ENCODE measurements at places on chromosomes 6 and 20. TPM values are rescaled to one million over a fixed set of nuclear protein-coding genes. Genes with fewer than 3 reads are reported as not detected.

Gene C6orf163
- total RNA-seq: 3.8 TPM

DNA sequence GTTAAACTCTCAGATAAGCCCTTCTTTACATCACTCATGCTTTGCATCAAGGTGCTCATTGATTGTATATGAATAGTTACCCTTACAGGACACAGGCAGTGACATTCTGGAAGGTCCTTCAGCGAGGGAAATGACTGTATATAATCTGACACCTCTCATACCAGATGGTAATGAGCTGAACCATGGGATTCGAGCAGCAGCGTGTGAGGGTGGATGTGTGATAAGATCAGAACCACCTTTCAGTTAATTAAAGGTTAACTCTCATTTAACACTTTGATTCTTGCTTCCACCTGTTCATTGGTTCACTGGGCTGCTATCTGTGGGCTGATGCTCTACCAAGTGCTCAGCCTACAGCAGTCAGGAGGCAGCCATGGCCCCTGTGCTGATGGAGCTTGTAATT, 24.2 kb downstream of the NEDD9 start:
- no peaks in the 10 kb centered on the region for H3K27me3 ChIP-seq
- peak overlapping the region; percentile 95 for H3K27ac ChIP-seq
- H3K4me3 ChIP-seq: no peak overlapping the region
- DNase-seq: no peak
- H3K36me3 ChIP-seq: peaks cover 8% of the 10 kb centered on the region

Gene GPX5
- total RNA-seq: not detected

DNA sequence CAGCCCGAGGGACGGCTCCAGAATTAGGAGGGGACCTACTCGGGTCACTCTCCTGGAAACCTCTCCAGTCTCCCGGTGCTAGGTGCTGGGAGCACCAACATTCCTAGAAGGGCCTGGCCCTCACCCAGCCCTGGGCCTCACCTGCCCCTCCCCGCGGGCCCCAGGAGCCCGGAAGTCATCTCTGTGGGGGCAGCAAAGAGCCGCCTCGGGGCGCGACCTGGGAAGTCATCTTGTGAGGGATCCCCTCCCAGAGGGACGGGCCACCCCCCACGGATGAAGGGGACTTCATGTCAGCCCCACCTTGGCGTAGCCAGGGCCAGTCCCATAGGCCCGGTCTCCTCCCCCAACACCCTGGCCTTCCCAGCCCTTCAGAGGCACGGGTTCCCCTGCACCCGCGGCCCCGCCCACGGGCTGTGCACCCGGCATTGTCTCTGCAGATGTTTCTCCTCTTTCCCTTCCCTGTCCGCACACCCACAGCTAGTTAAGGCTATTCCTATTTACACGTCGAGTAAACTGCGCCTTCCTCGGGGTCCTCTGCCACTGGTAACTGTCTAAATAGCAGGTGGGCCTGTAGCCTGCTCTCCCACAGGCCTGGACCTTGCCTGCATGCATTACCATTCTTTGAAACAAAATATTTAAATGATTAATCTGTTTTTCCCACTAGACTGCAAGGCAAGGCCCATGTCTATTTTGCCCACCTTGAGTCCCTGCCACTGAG, 896 bp upstream of the RNASET2 start:
- H3K4me1 ChIP-seq: peaks cover 19% of the 10 kb centered on the region
- no peak for DNase-seq
- peak overlapping the region; percentile 78 for H3K4me3 ChIP-seq
- H3K27me3 ChIP-seq: no peaks in the 10 kb centered on the region
- H3K27ac ChIP-seq: peak overlapping the region; percentile 50
- no peaks in the 10 kb centered on the region for H3K36me3 ChIP-seq

Gene PPP1R14C
- total RNA-seq: 0.46 TPM

- no peak overlapping the region for H3K27ac ChIP-seq
- no peaks in the 10 kb centered on the region for H3K36me3 ChIP-seq
- H3K27me3 ChIP-seq: peaks cover 2% of the 10 kb centered on the region
- no peaks in the 10 kb centered on the region for H3K4me1 ChIP-seq
- H3K4me3 ChIP-seq: no peak overlapping the region
Measured at GRCh38 chr20:48448666-48449600, 378.9 kb downstream of the PREX1 start.
